Right atrium auricular region (tissue), 2 donors: ENCODE measurements at places on chromosomes 12 and 14.

DNA sequence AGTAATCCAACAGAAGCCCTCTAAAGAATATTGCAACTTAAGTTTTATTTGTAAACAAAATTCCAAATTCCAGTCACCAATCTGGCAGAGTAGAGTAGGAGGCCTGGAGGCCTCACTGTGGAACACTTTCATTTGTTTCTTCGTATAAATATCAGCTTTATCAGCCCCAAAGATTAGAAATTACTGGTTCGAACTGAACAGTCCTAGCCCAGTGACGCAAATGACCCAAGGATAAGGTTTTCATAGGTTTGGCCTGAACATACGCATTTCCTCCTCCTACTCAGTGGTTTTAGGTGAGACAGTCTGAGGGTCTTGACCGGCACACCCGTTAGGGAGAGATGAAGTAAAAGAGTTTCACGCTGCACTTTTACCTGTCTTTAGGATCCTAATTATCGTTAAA is 1.7 kb downstream of the CDC42BPB start:
- DNase-seq: no peak

DNA sequence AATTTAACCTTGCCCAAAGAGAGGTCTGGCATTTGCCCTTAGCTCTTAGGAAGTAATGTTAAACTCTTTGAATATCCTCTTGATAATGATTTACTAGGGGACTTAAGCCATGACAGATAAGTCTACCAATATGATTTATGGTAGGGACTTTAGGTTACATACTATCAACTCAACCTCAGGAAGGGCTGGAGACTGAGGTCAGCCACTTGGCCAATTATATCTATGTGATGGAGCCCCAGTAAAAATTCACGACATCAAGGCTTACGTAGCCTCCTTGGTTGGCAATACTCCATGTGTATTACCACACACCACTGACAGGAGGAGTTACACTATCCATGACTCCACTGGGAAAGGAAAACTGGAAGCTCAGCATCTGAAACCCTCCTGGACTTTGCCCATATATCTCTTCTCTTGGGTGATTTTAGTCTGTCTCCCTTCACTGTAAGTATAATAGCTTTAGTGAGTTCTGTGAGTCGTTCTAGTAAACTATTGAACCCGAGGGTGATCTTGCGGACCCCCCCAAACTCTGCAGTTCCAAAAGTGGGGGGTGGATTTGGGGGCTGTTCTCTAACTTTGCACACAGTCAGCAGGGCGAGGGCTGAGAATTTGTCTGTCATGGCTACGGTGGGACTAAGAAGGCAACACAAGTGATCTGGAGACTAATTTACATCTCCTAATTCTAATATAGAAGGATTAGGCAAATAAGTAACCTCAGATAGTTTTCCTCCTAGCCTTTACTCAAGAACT is 62.3 kb downstream of the R3HDM2 start:
- no peak for DNase-seq

GRCh38 chr12:116408489-116409250 is 131.2 kb upstream of the MED13L start:
- DNase-seq: no peak

- DNase-seq: no peak
These were observed 93.1 kb downstream of the SRGAP1 start for GRCh38 chr12:63937378-63938316.

DNA sequence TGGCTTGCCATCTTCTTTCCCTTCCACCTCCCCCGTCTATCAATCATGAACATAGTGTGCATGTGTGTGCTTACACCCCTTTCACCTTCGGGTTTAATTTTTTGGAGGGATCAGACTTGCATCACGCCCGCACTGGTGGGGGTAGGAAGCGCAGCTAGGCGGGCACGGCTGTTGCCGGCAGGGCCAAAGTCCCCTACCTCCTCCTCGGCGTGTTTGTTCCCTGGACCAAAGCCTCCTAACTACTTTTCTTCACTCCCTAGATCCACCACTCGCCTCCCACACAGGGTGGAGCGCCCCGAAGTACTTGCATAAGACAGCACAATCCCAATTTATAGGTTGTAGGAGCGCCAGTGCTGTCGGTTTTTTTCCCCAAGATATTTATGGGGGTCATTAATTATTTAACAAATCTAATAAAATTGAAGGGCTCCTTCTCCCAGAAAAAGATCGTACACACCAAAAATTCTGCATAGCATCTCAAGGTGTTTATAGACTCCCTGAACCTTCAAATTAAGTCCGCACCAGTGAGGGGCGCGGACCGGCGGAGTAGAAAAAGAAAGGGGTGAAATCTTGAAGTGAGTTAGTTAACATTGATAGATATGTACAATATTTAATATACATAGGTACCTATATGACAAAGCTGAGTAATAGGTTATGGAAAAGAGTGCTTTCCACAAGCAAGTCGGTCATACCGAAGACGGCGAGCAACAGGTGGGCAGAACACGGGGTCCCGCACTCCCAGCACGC is 717 bp downstream of the PKP2 start:
- DNase-seq: no peak
